ENCODE measurements at places on chromosomes 1 and 21.

DNA sequence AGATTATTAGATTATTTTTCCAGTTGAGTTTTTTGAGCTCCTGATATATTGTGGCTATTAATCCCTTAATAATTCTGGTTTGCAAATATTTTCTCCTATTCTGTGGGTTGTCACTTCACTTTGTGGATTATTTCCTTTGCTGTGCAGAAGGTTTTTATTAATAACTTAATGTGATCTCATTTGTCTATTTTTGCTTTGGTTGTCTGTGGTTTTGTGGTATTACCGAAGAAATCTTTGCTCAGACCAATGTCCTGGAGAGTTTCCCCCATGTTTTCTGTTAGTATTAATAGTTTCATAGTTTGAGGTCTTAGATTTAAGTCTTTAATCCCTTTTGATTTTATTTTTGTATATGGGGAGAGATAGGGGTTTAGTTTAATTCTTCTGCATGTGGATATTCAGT lies 7.1 kb upstream of the TBX19 start:
- no peak for DNase-seq

GRCh38 chr1:207205614-207206061 lies 101.6 kb downstream of the C4BPA start:
- DNase-seq, result no peak

DNA sequence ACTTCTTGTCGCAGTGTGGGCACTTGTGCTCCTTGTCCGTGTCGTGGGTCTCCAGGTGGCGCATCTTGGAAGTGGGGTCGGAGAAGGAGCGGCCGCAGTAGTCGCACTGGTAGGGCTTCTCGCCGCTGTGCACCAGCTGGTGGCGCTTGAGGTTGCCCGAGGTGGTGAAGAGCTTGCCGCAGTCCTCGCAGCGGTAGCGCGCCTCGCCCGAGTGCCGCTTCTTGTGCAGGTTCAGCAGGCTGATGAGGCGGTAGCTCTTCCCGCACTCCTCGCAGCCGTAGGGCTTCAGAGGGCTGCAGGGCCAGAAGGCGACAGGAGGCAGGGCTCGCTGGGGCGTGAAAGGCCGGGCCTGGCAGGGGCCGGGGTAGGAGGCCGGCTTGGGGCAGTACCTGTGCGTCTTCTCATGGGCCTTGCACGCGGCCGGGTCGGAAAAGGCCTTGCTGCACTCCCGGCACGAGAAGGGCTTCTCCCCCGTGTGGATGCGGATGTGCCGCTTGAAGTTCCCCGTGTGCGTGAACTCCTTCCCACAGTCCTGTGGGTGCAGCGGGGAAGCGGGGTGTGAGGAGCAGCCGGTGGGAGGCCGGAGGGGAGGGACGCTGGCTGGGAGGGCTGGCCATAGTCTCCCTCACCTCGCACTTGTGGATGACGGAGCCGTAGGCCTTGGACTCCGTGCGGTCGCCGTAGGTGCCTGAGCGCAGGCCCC lies 31.4 kb downstream of the ZBTB17 start:
- DNase-seq, result no peak

- DNase-seq, result peak; percentile 75
Observed at GRCh38 chr1:214438075-214438474, 113.3 kb downstream of the PTPN14 start.

GRCh38 chr1:74522148-74522547 lies 9.7 kb upstream of the LRRC53 start:
- no peak for DNase-seq

DNA sequence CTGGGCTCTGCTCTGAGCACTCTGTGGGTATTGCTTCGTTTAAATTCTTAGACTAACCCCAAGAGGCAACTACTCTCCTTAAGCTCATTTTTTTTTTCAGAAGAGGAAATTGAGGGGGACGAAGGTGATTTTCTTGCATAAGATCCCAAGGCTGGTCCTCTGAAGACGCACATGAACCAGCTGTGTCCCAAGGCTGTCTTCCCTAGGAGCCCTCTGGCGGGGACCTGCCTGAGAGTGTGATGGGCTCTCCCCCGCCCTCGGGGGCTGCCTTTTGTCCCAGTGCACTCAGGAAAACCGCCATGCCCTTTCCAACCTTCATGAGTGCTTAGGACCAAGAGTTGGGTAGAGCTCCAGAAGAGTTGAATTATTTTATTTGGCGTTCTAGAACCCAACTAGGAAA lies 21.7 kb downstream of the UMODL1 start:
- no peak for DNase-seq

- DNase-seq, result peak; percentile 68
Observed at GRCh38 chr21:44792702-44793591, 8.7 kb downstream of the UBE2G2 start.

GRCh38 chr1:238487931-238488330 lies 597.2 kb upstream of the ZP4 start:
- no peak for DNase-seq

- peak; percentile 52 for DNase-seq
Observed at GRCh38 chr1:68346188-68346808, 103.5 kb downstream of the RPE65 start.

GRCh38 chr21:20351138-20351537 lies 647.1 kb upstream of the NCAM2 start:
- no peak for DNase-seq

GRCh38 chr1:56064705-56065104 lies 514.7 kb downstream of the PLPP3 start:
- DNase-seq, result peak; percentile 93

GRCh38 chr1:226902601-226903000 lies 32.2 kb downstream of the PSEN2 start:
- no peak for DNase-seq

DNA sequence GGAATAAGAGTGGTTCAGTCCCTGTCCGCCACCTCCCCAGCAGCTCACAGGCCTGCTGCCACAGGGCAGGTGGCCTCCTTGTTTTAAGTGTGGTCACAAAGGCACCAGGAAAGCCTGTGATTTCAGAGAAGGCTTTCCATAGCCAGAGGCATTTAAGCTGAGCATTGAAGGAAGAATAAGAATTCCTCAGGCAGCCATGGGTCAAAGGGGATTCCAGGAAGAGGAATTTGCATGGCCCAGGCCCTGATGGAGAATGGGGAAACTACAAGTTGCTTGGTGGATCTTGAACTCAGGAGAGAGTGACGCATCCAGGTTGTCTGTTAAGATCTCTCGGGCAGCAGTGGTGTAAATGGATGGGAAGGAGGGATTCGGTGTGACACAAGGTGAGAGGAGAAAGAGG lies 66.7 kb downstream of the KLHDC7A start:
- DNase-seq, result no peak

GRCh38 chr1:38444770-38445442 lies 398.3 kb upstream of the POU3F1 start:
- no peak for DNase-seq

DNA sequence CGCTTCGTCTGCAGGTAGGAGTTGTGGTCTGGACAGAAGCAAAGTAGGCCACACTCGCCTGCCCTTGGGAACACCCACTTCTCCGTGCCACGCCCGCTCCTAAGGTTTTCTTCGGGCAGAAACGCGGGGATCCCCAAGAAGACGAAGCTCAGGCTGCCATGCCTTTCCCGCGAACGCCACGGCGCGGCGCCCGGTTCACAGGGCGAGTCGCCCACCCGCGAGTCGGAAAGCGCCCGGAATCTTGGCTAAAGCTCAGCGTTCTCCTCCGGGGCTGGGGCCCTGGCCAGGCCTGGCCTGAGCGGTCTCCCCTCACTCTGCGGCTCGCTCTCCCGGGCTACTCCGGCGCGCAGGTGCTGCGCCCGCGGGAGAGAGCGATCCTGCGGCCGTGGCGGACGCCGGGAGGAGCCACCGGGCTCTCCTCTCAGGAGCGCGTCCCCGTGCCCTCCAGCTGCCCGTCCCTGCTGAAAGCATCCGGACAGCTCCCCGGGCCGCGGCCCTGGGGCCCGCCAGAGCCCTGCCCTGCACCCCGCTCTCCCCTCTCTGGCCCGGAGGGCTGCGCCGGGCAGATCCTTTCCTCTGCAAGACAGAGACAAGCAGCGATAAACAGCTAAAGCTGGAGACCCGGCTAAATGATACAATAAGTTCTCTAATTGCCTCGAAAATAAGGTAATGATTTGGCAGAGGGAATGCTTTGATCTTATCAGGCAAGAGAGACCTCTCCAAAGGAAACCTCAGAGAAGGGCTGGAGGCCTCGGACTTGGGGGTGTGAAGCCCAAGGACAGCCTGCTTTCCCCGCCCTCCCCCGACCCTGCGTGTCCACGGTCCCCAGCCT lies 6.7 kb upstream of the WNT2B start:
- peak; percentile 71 for DNase-seq

- no peak for DNase-seq
Observed at GRCh38 chr1:219544163-219544846, 68.6 kb downstream of the ZC3H11B start.

DNA sequence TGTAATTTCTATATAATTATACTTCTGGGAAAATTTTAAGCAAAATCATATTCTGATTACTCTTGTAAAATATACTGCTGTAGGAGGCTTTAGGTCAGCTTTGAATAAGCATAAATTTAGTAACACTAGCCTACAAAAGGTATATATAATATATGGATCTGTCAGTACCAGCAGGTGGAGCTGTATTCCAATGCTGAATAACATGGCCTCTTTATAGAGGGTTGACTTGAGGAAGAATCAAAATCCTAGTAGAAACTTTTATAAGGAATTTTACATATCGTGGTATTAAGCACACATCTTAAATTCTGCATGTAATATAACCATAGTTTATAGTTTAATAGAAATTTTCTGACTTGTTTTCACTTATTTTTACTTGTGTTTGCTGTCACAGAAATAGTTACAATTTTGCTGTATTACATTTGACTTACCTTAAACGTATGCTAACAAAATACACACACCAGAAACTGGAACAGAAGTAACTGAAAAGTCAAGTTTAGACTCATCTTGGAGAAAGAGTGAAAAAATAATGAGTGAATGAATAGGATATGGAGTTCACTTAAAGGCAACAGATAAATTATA lies 79.3 kb downstream of the HMCN1 start:
- peak; percentile 68 for DNase-seq

- peak; percentile 61 for DNase-seq
Observed at GRCh38 chr1:226903819-226904716, 33.7 kb downstream of the PSEN2 start.

- DNase-seq, result no peak
Observed at GRCh38 chr21:34843562-34843961, 174.8 kb downstream of the CLIC6 start.

DNA sequence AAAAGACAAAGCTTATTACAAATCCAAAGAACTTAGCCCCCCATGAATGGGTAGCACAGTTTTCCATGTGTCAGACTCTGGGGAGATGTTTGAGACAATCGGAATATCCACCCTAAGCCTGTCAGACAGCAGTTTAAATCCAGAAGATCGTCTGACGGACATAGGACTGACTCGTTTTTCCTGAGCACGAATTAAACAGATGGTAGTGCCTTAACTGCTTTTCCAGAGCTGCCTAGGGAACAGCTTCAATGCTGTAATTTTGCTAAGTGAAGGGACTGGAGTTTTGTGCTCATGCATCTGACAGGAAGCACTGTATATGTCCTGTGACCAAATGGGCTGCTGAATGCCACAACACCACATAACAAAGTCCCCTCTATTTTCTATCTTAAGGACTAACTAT lies 48.6 kb downstream of the PCNX2 start:
- no peak for DNase-seq

DNA sequence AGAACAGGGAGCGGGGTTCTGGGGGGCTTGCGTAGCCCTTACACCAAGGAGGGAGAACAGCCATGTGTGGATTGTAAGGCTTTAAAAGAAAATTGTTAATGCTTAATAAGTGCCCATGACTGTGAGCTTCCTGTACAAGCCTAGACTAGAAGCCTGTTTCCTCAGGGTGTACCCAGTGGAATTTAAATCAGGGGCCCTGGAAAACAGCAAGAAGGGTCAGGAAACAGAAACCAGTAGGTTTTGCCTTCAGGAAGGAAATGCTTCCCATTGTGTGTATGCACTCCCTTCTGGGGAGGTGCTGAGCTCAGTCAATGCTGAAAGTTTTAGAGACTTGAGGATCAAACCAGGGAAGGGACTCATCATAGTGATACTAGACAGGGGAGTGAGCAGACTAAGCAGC lies 12.7 kb downstream of the UTP11 start:
- DNase-seq, result no peak

DNA sequence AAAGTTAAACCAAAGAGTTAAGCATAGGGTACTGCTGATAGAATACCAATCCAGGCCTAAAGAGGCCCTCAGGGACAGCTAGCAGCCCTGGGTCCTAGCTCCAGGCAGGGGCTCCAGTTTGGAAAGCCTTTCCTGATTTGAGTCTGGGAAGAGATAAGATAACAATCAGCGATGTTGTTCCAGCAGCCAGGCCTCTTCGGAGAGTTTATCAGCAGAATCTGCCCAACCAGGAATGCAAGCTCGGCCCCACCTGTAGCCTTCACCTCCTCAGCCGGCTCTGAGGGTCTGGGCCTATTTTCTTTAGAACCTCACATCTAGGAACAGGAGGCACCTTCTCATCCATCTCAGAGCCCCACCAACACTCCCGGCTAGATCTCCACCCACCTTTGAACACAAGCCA lies 42.6 kb downstream of the PLEKHA6 start:
- no peak for DNase-seq

DNA sequence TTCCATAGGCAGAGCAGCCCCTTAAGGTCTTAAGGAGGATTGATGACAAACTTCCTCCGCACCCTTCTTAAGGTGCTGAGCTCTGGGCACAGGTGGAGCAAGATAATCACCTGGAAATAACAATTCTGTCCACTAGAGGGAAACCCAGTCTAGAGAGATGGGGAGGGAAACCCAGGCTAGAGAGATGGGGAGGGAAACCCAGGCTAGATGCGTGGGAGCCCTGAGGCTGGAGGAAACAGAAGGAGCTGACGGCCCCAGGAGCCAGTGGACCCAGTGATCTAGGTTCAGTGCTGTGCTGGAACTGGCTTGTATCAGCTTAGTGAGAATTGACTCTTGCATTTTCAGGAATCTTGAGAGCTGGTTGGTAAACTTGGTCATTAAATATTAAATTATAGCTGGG lies 17.8 kb upstream of the MYCL start:
- DNase-seq, result peak; percentile 68

DNA sequence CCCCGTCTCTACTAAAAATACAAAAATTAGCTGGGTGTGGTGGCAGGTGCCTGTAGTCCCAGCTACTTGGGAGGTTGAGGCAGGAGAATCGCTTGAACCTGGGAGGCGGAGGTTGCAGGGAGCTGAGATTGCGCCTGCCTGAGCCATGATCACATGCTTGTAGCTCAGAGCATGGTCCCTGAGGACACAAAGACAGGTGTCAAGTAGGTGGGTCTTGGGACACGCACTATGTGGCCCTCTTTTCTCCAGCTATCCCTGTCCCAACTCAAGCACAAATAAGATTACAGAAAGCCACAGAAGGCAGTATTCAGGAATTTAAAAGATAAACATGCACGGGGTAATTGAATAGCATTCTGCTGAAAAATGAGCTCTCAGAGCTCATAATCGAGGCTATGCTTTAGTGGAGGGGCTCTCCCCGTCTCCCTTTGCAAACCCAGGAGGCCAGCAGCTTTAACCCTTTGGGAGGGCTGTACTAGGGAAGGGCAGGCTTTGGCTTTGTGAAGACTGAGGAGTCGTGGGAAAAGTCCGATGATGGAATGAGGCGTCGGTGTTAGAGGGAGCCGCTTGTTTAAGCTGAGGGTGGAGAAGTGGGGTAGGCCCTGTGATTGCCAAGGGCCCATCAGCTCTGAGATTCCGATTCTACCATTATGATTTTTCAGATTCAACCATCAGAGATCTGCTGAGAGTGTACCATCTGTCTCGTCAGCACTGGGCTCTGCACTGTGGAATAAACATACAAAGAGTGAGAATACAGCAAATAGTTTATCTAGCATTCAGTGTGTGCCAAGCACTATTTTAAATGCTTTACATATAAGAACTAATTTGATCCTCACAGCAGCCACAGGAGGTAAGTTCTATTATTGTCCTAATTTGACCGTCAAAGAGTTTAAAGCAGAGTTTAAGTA lies 59.7 kb upstream of the CD34 start:
- DNase-seq, result no peak
